ENCODE measurements at places on chromosomes 5 and 9.

- no peak for DNase-seq
Observed at GRCh38 chr5:74502479-74502950, 138.0 kb downstream of the ENC1 start.

DNA sequence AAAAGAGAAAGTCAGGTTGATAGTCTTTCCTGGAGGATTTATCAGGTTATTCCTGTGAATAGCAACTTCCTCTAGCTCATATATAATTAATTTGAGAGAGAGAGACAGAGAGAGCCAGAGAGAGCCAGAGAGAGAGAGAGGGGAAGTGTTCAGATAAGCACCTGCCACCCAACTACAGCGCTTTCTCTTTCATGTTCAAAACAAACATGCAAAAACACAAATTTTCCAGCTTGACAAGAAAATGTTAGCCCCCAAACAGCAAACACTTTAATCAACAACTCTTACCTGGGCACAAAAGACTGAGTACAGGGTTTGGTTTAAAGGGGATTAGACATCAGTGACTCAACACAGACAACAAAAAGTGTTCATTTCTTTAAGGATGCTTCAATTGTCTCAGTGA is 61.7 kb upstream of the PLPP6 start:
- no peak for DNase-seq

GRCh38 chr9:95815961-95816360 is 59.5 kb upstream of the ERCC6L2 start:
- DNase-seq = no peak

- peak; percentile 54 for DNase-seq
Observed at GRCh38 chr5:112848116-112848811, 12.8 kb upstream of the SRP19 start.

- peak; percentile 11 for DNase-seq
Observed at GRCh38 chr9:125745682-125746016, 1.5 kb upstream of the PBX3 start.

GRCh38 chr9:16026886-16027285 is 474.0 kb downstream of the CCDC171 start:
- no peak for DNase-seq

- no peak for DNase-seq
Observed at GRCh38 chr9:130692321-130692720, 1.3 kb upstream of the EXOSC2 start.

Measured in GM03348 (cell line).